ENCODE measurements at places on chromosomes 1 and 21. TPM values are rescaled to one million over a fixed set of nuclear protein-coding genes. Genes with fewer than 3 reads are reported as not detected.

The ZMYND12 gene
- 0.23 TPM for total RNA-seq

The PER3 gene
- total RNA-seq: 1.8 TPM

The G0S2 gene
- total RNA-seq: 15.1 TPM

The DAB1 gene
- 0.91 TPM for total RNA-seq

The MTARC1 gene
- 4.5 TPM for total RNA-seq

The KRTAP19-1 gene
- total RNA-seq: not detected

The FCRL4 gene
- total RNA-seq: 0.48 TPM

The ARID4B gene
- 38.6 TPM for total RNA-seq

The LRRC47 gene
- 51.5 TPM for total RNA-seq

The EPHB2 gene
- total RNA-seq: 7.5 TPM

The CD2 gene
- total RNA-seq: 0.14 TPM

The SHE gene
- not detected for total RNA-seq

All from astrocyte (in vitro differentiated cells and primary cell).